ENCODE measurements at places on chromosomes 3 and 15.

- peak; percentile 62 for DNase-seq
Observed at GRCh38 chr3:140164922-140165590, 230.1 kb downstream of the CLSTN2 start.

- DNase-seq = no peak
Observed at GRCh38 chr3:151964743-151965142, 91.3 kb downstream of the SUCNR1 start.

DNA sequence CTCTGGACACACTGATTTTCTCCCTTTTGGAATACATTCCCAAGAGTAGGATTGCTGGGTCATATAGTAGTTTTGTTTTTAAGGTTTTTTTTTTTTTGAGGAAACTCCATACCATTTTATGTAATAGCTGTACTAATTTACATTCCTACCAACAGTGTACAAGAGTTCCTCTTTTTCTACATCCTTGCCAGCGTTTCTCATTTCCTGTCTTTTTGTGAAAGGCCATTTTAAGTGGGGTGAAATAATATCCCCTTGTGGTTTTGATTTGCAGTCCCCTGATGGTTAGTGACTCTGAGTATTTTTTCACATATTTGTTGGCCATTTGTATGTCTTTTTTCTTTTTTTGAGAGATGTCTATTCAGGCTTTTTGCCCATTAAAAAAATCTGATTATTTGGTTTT is 1205.5 kb downstream of the ROBO1 start:
- no peak for DNase-seq

GRCh38 chr15:78037328-78037727 is 40.2 kb downstream of the TBC1D2B start:
- DNase-seq = no peak

Data from NCI-H1694 (cell line).